ENCODE measurements at places on chromosomes 5 and 9. TPM values are rescaled to one million over a fixed set of nuclear protein-coding genes. Genes with fewer than 3 reads are reported as not detected.

Gene SAXO1
- total RNA-seq, result not detected

Gene RASA1
- total RNA-seq, result 16.4 TPM

Gene QRFP
- total RNA-seq, result not detected

Gene CEL
- total RNA-seq, result not detected

Gene SPACA9
- total RNA-seq, result 2.4 TPM

Gene TMEM252
- not detected for total RNA-seq
